ENCODE measurements at places on chromosomes 2 and 18.
A peak's percentile ranks its signal among the peaks of the same experiment; 100 is the strongest.

GRCh38 chr2:159256159-159256558 is 30.3 kb downstream of the WDSUB1 start:
- no peak for ATAC-seq

- ATAC-seq, result no peak
Measured at GRCh38 chr2:109005686-109006204, 16.7 kb upstream of the EDAR start.

GRCh38 chr2:23566241-23567142 is 181.5 kb downstream of the KLHL29 start:
- ATAC-seq, result no peak

DNA sequence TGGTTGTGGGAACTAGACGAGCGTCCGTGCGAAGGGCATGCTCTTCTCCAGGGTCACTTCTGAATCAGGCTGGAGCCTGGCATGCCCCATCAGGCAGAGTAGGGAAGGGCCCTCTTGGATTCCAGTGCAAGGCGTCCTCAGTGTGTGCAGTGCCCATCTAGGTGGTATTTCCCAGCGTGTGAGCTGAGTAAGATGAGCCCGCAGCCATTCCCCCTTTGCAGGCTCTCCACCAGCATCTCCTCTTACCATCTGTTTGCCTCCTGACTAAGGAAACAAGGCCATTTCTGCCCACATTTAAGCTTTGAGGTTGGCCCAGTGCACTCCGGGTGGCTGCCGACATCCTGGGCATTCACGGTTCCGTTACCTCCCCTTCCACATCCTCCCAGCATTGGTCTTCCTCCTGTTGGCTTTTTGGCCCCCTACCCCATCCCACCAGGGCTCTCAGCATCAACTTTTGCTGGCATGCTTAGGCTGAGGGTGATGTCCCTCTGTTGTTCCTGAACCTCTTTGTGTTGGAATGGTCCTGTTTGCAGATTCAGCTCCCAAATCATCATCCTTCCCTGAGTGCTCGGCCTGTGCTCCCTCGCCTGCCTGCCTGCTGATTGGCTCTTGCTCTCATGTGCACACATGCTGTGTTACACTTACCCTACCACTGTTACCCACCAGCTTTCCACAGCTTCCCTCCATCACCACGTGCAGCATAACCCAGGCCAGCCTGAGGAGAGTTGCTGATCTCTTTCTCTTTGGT is 11.8 kb downstream of the CEP68 start:
- no peak for ATAC-seq

- ATAC-seq, result no peak
Measured at GRCh38 chr2:36733215-36733614, 36.7 kb downstream of the VIT start.

- no peak for ATAC-seq
Measured at GRCh38 chr2:75518638-75519465, 41.9 kb downstream of the EVA1A start.

DNA sequence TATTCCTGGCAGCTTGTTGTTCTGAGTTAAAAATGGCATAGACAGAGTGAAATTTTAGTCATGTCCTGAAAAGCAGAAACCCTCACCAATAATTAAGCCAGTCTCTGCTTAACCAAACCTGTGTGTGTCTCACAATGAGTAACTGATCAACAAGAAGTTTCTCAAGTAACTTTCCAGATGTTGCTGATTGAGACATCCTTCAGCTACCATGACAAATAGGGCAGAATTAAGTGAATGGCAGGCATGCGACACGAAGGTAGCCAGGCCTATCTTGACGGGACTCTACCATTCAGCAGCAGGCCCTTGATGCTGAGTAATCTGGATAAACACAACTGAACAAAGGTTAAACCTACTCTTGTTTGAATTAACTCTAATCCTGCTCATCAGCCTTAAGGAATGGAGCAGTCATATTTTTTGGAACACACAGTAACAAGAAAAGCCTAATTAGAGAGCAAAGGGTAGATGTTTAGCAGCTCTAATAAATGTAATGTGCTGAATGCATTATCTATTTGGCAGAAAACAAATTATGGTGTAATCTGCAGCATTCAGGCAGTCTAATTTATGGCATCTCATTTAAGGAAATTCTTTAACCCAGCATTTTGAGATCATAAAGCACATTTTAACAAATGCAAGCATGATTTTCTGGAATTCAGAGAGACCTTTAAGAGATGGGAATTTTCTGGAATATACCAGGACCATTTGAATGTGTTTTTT is 159.5 kb upstream of the EPHA4 start:
- ATAC-seq, result no peak

- no peak for ATAC-seq
Measured at GRCh38 chr2:88085602-88086001, 18.0 kb downstream of the SMYD1 start.

DNA sequence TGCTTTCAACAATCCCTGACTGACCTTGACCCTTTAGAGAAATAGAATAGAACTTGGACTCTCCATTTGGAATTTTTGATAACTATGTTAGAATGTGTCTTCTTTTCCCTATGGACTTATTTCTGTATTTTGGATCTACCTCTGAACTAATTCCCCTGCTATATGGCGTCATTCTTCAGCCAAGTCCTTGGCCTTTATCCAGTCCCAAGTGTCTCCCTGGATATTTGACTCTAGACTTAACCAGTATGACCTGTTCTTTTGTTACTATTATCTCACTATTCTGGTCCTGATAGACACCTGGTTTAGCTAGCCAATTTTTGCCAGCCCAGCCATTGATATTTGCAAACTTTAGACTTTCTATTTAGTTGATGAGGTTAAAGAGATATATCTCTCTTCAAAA is 186.8 kb downstream of the KCNS3 start:
- no peak for ATAC-seq

GRCh38 chr2:240269886-240270285 is 129.4 kb upstream of the OTOS start:
- ATAC-seq, result no peak

- ATAC-seq, result no peak
Measured at GRCh38 chr18:55695091-55695490, 107.1 kb upstream of the TCF4 start.

DNA sequence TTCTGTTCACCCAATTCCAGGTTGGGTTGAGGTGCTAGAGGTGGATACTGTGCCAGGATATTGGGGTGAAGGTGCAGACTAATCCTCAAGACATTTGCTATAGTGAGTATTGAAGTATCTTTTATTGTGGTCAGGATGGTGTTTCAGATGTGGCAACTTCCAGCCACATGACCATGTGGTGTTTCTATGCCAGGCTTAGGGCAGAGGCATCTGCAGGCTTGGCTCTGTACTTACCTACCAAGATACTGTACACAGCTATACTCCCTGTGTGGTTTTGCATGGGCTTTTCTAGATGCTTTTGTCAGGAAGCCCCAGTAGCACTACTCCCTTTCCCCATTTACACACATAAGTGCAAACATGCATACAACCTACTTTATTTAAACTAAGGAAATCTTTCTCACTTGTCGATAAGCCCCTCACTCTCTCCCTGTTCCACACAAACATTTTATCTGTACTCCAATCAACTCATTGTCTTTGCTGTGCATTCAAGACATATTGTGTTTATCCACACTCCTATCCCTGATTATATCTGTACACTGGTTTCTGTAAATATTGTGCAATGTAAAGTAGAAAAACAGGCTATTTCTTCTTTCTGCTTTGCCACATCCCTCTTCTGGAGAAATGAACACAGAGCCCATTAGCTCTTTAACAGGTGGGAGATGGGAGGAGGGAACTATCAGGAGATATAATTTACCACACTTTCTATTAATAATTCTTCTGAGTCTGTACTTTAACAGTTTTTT is 12.3 kb downstream of the ARL6IP6 start:
- ATAC-seq, result peak; percentile 76

DNA sequence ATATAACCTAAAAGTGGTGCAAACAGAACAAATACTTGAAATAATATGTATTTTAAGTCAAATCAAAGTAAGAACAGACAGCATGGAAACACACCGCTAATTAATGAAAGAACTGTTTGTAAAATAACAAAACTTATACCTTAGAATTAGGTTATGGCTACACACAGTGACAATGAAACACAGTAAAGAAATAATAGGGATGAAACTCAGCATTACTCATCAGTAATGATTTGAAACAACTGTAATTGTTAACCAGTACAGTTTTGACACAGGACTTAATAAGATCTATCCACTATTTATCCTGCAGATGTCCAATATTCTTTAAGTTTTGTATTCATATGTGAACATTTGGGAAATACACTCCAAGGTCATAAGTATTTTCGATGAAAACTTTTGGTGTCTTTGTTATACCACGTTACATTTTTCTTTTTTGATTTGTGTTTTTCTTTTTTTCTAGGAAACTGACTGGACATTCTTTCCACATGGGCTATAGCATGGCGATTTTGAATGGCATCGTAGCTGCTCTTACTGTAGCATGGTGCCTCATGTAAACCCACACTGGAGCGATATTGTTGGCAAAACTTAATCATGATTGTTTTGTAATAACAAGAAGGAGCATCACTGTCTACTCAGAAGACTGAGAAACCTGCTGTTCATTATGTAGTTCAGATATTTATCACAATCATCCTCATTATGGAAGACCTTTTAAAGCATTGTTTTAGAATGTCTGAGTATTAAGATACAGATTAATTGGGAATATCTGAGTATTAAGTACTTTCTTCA is 41.1 kb downstream of the ARL6IP6 start:
- peak; percentile 17 for ATAC-seq

- no peak for ATAC-seq
Measured at GRCh38 chr18:63730773-63731172, 28.0 kb downstream of the SERPINB11 start.

DNA sequence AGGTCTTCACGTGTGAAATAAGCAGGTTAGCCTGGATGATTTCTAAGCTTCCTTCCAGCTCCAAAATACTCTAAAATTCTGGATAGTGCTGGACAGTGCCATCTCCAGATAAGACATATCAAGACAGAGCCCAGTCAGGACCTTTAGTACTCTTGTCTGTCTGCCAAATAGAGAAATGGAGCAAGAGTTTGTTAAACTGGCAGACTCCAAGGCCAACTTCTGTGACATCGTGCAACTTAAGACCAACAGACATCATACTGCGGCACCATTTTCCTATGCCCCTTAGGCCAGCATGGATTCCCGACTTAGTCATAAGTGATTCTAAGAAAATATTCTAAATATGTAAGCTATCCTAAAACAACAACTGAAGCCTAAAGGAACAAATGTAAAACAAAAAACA is 118.6 kb downstream of the RBMS1 start:
- no peak for ATAC-seq

- ATAC-seq, result no peak
Measured at GRCh38 chr2:198807131-198807530, 650.6 kb downstream of the SATB2 start.

GRCh38 chr2:48601349-48601748 is 16.3 kb upstream of the GTF2A1L start:
- ATAC-seq, result no peak

- ATAC-seq, result no peak
Measured at GRCh38 chr2:46331109-46331766, 34.0 kb downstream of the EPAS1 start.

Data from activated CD4-positive, CD25-positive, alpha-beta regulatory T cell treated with anti-CD3 and anti-CD28 coated beads, Interleukin-2, amount 50 U/mL, for 24 hours (primary cell).